ENCODE measurements at places on chromosomes 16 and 17.

- peak; percentile 89 for DNase-seq
These were observed 5.4 kb upstream of the CRYBA1 start for GRCh38 chr17:29240968-29241963.

DNA sequence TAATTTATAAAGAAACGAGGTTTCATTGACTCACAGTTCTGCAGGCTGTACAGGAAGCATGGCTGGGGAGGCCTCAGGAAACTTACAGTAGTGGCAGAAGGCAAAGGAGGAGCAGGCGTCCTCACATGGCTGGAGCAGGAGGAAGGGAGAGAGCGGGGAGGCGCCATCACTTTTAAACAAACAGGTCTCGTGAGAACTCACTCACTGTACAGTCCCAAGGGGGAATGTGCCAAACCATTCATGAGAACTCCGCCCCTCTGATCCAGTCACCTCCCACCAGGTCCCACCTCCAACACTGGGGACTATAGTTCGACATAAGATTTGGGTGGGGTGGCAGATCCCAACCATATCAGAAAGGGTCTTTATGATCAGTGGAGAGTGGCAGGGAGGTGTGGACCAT is 392.4 kb upstream of the TNRC6C start:
- peak; percentile 43 for DNase-seq

- peak; percentile 91 for DNase-seq
These were observed 15.6 kb upstream of the TMEM98 start for GRCh38 chr17:32912218-32912897.

- DNase-seq = peak; percentile 89
These were observed 155.7 kb downstream of the SOCS1 start for GRCh38 chr16:11100239-11100750.

DNA sequence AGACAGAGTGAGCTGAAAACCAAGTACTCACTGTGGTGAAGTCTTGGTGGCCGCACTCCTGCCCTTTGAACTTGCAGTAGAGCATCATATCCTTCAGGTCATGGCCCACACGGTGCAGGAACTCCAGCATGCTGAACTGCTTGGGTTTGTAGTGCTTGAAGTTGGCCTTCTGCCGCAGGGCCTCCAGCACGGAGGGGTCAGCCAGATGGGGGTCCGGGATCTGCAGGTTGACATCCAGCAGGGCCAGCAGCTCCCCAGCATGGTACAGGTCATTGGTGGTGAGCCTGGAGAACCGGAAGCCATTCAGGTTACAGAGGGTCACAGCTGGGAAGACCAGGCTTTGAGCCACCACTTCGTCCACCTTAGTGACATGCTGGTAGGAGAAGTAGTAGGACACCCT is 99.1 kb upstream of the CCL2 start:
- no peak for DNase-seq

GRCh38 chr17:80743181-80743771 is 198.6 kb downstream of the RPTOR start:
- DNase-seq = peak; percentile 63

GRCh38 chr17:41799366-41799765 is 12.4 kb downstream of the P3H4 start:
- DNase-seq = no peak

- no peak for DNase-seq
These were observed 34.7 kb downstream of the SALL1 start for GRCh38 chr16:51116353-51116752.

- DNase-seq = no peak
These were observed 155.9 kb downstream of the C16orf78 start for GRCh38 chr16:49529411-49530045.

GRCh38 chr17:58111676-58112075 is 28.5 kb downstream of the DYNLL2 start:
- DNase-seq = no peak

- no peak for DNase-seq
These were observed 299.3 kb downstream of the CNTNAP4 start for GRCh38 chr16:76576526-76576925.

DNA sequence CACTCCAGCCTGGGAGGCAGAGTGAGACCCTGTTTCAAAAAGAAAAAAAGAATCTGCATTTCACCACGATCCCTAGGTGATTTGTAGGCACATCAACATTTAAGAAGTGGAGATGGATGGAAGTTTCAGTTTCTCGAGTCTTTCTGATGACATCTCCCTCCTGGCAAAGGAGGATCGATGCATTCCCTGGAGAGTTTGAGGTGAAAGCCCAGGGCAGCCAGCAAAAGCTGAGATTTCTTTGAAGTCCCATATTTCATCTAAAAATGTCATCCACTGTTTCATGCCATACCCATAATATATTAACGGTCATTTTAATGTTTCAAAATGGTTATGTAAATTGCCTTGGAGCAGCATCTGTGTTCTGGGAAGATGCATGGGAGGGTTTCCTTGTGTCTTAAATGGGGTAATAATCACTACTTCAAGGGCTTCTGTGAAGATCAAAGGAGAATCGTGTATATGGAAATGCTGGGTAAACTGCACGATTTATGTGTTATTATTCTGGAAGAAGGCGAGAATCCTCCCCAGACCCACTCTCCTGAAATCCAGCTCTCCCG is 63.4 kb downstream of the KATNIP start:
- no peak for DNase-seq

DNA sequence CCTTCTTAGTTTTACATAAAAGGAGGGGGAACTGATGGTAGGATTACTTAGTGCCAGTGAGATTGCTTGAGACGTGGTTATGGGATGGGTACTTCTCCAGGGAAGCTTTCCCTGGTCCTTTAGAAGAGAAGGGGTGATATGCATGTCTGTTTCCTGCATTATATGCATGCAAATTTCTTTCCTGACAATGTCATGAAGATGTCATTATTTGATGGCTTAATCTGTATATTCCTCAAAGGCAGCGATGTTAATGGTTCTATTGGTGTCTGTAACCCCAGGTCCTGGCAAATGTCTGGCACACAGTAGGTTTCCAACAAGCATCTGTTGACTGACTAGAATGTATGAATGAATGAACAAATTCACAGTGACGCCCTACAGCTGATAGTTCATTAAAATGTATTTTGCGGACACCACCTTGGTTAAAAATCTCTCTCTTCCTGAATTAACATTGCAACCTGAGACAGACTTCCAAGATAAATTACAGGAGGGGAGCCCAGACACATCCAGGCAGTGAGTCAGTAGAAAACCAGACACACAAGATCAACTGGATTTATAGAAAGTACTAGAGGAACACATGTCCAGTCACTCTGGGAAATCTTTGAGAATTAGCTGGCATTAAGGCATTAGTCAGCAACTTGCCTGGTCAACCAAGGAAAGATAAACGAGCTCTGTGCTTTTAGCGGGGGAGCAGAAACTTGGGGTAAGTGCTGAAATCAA is 293.4 kb downstream of the XYLT1 start:
- DNase-seq = no peak

GRCh38 chr16:660459-661183 is 7.3 kb upstream of the RHOT2 start:
- DNase-seq = peak; percentile 97

DNA sequence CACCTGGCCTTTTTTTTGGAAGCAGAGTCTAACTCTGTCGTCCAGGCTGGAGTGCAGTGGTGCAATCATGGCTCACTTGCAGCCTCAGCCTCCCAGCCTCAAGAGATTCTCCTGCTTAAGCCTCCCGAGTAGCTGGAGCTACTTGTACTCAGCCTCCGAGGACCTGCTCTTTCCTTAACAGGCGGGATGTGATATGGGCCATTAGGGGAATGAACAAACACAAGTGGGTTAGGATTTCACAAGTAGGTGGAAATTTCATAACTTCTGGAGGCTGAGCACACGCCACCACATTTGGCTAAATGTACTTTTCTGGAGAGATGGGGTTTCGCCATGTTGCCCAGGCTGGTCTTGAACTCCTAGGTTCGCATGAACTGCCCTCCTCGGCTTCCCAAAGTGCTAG is 4.1 kb downstream of the PAM16 start:
- DNase-seq = no peak

GRCh38 chr16:82005027-82005830 is 6.0 kb downstream of the SDR42E1 start:
- no peak for DNase-seq

GRCh38 chr17:70138291-70138865 is 31.0 kb upstream of the KCNJ2 start:
- DNase-seq = no peak

GRCh38 chr17:78278139-78278741 is 46.8 kb downstream of the TMEM235 start:
- no peak for DNase-seq

DNA sequence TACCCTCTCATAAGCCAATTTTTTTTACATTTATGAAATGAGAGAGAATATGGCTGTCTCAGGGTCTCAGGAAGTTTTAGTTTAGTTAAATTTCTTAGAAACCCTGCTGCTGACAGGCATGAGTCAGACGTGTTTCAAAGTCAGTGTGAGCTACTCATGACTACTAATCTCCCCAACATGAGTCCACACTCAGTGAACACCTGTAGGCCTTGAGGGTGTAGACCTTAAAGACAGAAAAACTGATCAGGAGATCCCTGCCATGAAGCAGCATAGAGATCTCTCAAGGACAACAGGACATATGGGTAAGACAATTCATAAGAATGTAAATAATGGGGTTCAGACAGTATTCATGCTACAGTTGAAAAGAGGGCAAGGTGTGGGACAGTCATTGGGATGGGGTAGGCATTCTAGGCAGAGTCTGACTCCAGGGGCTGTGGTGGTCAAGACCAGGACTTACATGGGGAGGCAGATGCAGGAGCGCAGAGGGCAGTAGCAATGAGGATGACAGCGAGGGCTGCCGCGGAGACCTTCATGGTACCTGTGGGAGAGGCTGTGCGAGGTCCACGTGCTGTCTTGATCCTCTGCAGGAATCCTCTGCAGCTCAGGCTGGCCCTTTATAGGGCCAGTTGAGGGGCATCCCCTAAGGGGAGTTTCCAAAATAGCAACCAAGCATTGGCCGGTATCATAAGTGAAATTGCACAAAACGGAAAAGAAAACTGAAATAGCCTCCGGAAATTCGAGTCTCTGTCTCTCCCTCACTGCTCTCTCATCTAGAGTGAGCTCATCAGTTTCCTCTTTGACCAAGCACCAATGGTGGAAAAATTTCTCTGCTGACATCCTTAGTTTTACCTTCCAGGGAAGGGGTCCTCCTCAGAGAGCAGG is at the start of gene CCL5:
TSS of gene CCL5 (minus strand) at position 588 of the 882 bp plus-strand sequence.
- no peak for DNase-seq

GRCh38 chr17:50612281-50612680 is 22.4 kb upstream of the ABCC3 start:
- DNase-seq = no peak

DNA sequence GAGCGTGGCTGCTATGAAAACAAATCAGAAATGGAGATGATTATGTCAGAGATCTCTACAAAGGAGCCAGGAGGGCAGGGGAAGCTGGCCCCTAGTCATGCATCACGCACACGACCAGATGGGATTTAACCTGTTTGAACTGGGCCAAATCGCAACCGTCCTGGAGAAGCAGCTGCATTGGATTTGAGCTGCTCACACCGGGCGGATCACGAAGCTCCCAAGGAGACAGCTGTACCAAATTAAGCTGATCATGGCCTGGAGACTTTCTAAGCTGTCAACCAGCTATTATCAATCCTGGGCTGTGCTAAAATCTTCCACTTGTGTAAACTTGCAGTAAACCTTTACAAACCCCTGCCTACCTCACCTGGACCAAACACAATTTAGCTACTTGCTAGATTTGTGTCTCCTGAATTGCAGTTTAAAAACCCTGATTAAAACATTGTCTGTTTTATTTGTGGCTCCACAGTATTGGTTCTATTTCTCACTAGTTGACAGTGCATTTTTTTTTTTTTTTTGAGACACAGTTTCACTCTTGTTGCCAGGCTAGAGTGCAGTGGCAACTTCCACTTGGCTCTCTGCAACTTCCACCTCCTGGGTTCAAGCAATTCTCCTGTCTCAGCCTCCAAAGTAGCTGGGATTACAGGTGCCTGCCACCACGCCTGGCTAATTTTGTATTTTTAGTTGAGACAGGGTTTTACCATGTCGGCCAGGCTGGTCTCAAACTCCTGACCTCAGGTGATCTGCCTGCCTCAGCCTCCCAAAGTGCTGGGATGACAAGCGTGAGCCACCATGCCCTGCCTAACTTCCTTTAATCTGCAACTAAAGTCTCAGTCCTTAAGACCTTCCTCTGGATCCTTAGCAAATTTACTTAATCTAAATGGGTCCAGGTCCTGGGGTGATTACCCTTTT is 98.3 kb upstream of the GRIN2A start:
- no peak for DNase-seq

DNA sequence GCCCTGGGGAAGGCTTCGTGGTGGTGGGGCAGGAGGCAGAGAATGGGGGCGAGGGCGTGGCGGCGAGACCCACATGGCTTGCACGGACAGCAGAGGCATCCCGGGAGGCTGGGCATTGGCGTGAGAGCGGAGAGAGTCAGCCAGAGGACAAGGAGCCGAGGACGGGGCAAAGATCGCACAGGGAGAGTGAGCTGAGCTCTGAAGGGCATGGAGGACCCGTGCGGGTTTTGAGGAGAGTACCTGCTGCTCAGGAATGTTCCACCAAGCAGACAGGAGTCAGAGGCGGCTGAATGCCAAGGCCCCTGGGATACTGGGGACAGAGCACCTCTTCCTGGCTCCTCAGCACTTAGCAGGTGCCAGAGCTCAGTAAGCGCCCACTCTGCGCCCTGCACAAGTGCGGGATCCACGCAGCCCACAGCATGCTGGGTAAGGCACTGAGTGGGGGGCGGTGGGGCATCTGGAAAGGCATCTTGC is 47.8 kb downstream of the ARHGAP27 start:
- no peak for DNase-seq

GRCh38 chr17:42760652-42761581 is at the start of gene RAMP2:
Gene RAMP2, plus strand, starts transcription at chr17:42761227. Its CDS starts 35 bp downstream, at chr17:42761262.
- DNase-seq = peak; percentile 81

- DNase-seq = peak; percentile 29
These were observed 2.8 kb downstream of the SOCS7 start for GRCh38 chr17:38354466-38354865.

- no peak for DNase-seq
These were observed 333.6 kb upstream of the MON1B start for GRCh38 chr16:76857402-76857801.

DNA sequence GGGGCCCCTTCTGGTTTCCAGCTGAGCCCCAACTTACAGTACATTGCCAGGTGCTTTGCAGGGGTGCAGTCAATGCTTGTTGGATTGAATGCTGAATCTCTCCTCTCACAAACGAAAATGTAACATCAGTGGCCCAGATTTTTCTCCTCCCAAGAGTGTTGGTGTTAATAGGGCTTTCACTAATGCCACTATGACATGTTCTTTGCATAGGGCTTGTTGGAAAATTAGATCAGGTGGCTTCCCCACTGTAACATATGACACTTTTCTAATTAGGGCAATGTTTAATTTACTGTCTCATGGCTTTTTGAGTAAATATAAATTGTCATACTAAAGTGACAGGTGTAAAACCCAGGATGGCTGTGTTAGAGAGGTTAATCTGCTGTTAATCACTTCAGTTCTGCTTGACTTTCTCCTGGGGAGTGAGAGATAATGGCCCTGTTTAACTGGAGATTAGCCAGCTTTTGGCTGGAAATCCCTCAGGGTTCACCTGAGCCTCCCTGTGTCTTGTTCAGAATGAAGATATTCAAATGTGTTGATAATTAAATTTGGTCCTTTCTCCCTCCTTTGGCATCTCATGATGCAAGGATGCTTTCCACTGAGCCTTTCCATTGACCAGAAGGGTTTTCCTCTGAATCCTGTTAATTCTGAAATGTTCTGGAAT is 502.3 kb downstream of the RBFOX1 start:
- no peak for DNase-seq

All from posterior vena cava (tissue), 2 donors.